Mucosa of descending colon (tissue), 3 donors: ENCODE measurements at places on chromosomes 5 and 9.

GRCh38 chr5:1784197-1785050 lies 15.2 kb downstream of the MRPL36 start:
- DNase-seq = no peak

DNA sequence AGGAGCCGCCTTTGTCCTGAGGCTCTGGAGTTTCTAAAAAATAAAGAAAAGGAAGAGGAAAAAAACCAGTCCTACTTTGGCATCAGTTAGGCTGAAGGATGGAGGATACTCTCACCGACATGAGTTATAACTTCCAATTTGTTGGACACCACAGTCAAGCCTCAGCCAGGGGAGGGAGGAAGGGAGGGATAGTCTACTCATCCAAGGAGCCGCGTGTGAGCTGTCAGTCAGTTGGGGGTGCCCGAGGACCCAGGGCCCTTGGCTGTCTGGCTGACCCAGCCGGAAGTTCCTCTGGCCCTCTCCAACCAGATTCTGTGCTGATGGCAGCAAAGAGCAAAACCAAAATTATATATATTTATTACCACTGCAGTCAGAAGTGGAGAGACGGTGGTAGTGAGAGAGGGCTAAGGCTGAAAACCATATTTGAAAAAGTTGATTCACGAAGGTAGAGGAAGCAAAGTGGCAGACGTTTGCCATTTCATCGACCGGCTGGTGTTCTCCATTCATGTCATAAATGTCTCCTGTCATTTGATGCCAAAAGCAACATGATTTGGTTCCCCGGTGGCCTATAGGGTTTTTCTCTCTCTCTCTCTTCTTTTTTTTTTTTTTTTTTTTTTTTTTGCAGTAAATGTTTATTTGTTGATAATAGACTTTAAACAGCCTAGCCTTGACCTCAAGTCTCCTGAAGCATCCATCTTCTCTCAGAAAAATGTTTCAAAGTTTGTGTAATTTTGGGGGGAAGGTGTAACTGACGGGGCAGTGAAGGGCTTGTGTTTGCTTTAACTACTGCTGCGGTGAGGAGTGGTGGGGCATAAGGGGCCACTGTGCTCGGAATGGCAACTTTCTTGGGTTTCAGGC lies 7.6 kb downstream of the LMX1B start:
- no peak for DNase-seq

GRCh38 chr9:114853071-114853855 lies 47.4 kb upstream of the TNFSF15 start:
- DNase-seq = no peak

- no peak for DNase-seq
Measured at GRCh38 chr9:96524045-96524444, 74.1 kb downstream of the HABP4 start.

DNA sequence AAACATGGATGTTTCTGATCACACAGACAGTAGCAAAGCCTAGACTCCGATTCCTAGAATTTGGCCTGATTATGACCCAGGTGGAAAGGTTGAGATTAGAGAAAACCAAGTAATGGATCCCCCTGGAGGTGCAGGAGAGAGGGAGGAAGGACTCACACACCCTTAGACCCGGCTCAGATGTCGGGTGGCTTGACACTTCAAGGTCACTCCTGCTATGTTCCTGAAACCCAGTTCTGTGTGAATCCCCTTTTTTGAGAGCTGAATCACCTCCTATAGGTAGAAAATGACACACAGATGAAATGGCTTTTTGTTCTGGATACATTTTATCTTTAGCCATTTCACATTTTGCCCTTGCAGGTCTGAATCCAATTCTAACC lies 192.8 kb downstream of the ARRDC3 start:
- no peak for DNase-seq

DNA sequence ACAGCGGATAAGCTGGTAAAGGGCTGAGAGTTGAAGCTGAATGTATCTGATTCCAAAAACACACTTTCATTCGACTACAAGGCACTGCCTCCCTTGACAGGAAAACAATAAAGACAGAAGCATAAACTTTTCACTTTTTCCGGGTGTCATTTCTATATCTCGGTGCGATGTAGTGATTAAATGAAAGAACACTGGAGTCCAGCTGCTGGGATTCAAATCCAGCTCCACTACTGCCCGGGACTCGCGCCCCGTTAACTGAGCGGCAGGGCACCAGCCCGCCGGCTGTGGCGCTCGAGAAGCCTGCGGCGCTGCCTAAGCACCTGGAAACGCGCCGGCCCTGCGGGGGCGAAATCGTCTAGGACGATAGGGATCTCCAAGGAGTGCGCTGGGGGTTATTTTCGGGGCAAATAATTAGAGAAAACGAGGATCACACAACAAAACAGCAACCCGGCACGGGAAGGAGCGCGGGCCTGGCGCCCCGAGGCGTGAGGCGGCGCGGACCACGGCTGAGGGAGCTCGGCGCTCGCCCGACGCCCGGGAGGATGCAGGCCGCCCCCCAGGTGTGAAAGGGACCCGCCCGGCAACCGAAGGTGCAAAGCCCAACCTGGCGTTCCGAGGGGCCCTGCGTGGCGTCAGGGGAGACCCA lies 837 bp downstream of the UIMC1 start:
- peak; percentile 82 for DNase-seq

GRCh38 chr9:71472400-71472799 lies 295.9 kb downstream of the CEMIP2 start:
- DNase-seq = no peak

DNA sequence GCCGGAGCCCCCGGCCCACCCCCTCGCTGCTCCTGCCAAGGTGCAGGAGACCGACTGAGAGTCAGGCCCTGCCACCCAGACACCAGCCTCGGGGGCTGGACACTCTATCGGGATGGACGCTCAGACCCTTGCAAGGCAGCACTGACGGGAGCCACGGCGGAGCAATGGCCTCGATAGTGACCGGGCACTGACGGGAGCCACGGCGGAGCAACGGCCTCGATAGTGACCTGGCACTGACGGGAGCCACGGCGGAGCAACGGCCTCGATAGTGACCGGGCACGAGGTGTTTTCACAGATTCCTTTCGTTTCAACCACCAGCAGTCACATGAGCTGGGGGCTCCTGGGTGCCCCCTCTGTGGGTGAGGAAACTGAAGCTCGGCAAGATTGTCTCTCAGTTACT lies 123.6 kb upstream of the PPP1R26 start:
- DNase-seq = no peak

DNA sequence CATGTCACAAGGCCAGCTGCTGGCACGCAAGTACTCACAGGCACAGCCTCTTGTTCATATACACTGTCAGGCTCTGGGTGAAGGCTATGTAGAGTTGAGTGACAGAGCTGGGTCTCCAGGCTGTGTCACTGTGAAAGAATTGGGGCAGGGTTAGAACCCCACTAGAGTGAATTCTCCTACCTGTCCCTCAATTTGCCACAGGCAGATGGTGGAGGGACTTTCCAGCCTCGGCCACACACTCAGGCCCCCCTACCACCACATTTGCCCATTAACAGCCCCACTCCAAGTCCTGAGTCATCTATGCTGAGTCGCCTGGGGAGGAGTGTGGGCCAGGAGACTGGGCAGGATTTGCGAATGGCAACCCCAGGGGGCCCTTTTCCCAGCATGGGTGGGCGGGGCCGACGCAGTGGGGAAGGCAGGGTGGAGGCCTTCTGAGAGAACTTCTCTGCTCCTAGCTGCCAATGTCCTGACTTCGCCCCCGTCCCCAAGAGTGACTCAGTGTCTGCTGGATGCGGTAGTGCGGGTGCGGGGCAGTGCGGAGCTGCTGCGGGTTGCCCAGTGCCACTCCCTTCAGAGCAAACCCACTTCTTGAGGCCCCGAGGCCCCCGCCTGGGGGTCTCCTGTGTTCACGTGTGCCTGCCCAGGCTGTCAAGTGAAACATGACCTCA lies 50.3 kb upstream of the PSD2 start:
- DNase-seq = peak; percentile 77

DNA sequence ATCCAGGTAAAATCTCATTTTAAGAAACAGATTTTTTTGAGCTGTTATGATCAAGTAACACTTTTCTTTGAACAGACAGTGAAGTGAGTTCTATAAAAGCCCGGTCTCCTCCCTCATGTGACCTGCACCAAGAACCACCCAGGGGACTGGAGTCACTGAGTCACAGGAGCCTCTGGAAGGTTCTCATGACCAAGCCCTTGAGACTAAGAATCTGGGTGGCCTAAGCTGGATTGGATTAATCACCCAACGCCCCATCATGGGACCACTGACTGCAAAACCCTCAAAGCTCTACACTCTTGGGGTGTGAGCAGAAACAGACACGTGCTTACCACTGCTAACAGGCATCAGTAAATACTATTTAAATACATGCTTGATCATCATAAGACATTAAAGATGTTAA lies 48.4 kb downstream of the SECISBP2 start:
- DNase-seq = no peak

DNA sequence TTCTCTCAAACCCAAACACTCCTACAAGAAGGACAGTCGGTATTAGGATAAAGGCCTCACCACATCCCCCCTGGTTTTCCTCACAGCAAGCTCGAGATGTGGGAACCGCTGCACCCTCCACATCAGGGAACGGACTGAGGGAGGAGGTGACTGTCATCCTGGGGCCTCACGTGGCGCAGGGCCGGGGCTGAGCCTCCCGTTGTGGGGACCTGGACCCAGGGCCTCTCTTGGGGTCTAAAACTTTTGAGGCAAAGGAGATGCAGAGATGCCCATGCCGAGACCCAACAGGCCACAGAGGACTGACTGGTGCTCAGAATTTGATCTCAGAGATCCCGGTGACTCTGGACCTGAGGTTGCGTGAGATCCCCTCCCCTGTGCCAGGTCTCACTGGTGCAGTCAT lies 72.7 kb downstream of the MRPL36 start:
- DNase-seq = no peak

DNA sequence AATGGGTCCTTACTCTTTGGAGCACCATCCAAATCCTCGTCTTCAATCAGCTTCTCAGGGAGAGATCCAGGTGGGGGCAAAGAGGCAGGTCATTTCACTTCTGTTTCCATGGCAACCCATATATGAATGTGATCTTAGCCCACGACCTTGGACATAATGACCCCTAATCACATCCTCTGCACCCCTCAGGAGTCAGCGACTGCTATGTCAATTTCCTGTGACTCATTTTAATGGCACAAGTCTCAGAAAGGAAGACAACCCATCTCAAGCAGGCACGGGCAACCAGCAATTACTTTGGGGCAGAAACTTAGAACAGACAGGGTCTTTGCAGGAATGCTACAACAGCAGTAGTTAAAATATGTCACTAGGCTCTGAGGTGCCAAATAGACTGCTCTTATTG lies 591.2 kb downstream of the TLR4 start:
- DNase-seq = no peak

- DNase-seq = no peak
Measured at GRCh38 chr9:95778957-95779356, 96.5 kb upstream of the ERCC6L2 start.

DNA sequence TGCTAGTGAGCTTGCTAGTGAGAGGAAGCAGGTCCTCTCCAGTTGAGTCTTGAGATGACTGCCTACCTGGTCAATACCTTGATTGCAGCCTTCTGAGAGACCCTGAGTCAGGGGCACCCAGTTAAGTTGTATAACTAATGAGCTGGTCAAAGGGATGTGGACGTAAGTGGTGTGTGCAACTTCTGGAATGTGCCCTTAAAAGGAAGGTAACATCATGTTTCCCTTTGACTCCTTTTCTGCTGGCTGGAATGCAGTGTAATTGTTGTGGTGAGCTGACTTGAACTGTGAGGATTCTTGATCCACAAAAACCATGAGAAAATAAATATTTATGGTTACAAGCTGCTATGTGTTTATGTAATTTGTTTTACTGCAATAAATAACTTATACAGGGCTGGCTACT lies 2.4 kb upstream of the SNX2 start:
- DNase-seq = no peak

DNA sequence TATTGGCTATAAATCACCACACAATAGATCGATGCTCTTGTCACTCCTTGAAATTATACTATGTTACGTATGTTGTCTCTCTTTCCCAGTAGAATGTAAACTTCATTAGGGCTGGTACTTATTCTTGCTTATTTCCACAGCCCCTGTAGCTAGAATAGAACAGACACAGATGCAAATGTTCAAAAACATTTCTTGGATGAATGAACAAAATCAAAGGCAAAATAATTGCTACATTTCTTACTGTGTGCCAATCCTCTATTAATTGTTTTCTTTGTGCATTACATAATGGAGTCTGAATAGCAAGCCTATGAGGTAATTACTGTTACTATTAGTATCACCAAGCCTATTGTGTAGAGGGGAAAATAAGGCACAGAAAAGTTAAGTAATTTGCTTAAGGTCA lies 725 bp upstream of the OR13C2 start:
- DNase-seq = no peak

- no peak for DNase-seq
Measured at GRCh38 chr5:96875791-96876291, 459 bp upstream of the ERAP2 start.

DNA sequence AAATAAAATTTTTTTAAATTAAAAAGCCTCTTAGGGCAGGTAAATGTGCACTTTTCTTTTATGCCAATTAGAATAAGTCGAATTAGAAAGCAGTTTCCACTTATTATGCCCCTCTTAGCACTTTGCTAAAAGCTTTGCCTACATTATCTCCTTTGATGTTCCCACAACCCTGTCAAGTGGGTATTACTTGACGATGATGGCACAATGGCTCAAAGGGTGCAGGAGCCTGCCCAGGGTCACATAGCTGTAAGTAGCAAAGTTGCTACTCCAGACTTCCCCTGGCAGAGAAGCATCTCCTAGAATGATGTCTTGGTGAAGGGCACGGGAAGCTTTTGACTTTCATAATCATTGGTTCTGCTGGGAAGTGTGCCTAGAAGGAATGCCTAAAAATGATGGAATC lies 18.4 kb upstream of the IQGAP2 start:
- no peak for DNase-seq

- DNase-seq = no peak
Measured at GRCh38 chr9:125755340-125755739, 8.2 kb downstream of the PBX3 start.

DNA sequence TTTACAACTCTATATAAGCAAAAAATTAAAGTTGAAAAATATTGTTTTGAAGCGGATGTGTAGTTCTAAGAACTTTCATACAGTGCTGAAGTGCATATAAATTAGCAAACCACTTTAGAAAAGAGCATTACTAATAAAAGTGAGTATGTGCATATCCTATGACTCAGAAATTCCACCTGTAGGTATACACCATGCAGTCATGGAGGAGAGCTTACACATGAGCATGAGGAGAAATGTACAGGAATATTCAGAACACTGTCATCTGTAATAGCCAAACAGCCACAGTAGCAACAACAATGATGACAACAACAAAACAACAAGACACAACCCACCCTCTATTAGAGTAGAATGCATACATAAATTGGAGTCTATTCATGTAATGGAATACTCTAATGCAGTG lies 138.2 kb upstream of the ARRDC3 start:
- no peak for DNase-seq

GRCh38 chr5:143567583-143568504 lies 164.4 kb upstream of the NR3C1 start:
- no peak for DNase-seq

GRCh38 chr9:127809002-127809539 lies 6.4 kb downstream of the FPGS start:
- no peak for DNase-seq

GRCh38 chr9:7121664-7122063 lies 363.9 kb downstream of the KDM4C start:
- DNase-seq = no peak
